ENCODE measurements at places on chromosomes 7 and 10. TPM values are rescaled to one million over a fixed set of nuclear protein-coding genes. Genes with fewer than 3 reads are reported as not detected.

DNA sequence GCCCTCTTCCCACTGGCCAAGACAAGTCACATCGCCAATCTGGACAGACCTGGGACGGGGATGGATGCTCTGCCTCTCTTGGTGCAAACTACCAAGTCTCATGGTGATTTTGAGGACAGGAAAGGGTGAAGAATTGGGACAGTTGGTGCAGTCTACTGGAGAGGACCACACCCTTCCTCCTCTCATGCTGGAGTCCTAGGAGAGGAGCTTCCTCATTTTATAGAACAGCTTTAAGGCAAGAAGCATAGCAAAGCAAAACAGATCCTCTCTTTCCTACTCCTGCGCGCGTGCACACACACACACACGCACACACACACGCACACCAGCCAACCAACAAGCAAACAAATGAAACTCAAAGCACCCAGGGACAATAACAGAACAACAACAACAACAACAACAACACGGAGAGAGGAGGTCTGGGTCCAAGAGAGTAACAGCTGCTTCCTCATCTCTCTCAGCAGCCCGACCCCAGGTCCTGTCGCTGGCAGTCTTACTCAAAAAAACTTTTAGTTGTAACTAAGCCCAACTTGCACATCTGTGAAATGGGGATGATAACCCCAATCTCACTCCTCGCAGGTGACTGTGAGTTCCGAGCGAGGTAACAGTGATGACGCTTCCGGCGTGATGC is 83.4 kb downstream of the TMEM178B start:
- no peaks in the 10 kb centered on the region for H3K4me1 ChIP-seq
- no peak overlapping the region for H3K4me3 ChIP-seq
- no peak for DNase-seq
- H3K27ac ChIP-seq: no peak overlapping the region

GRCh38 chr7:155887174-155887525 is 74.9 kb upstream of the SHH start:
- no peaks in the 10 kb centered on the region for H3K36me3 ChIP-seq
- H3K27me3 ChIP-seq: no peaks in the 10 kb centered on the region
- H3K4me1 ChIP-seq: peaks cover 11% of the 10 kb centered on the region

GRCh38 chr7:15407910-15408309 is 153.9 kb downstream of the AGMO start:
- H3K27ac ChIP-seq: no peak overlapping the region
- no peaks in the 10 kb centered on the region for H3K36me3 ChIP-seq
- no peak for DNase-seq
- no peaks in the 10 kb centered on the region for H3K4me1 ChIP-seq
- H3K4me3 ChIP-seq: no peak overlapping the region

DNA sequence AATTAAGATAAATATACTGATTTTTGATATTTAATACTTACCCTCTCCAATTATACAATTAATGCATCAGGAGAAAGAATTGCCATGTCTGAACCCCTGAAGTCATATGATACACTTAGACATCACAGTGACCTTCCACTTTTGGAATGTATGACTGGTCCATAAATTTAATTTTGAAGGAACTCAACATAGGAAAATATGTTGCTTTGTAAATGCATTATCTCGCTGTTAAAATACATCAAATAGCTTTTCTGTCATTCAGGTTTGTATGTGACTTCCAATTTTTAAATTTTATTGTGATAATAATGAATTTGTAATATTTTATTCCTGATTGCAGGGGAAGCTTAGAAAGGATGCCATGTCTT is 631.9 kb upstream of the ANKRD30A start:
- H3K4me1 ChIP-seq: peaks cover 21% of the 10 kb centered on the region
- H3K27me3 ChIP-seq: no peaks in the 10 kb centered on the region
- H3K36me3 ChIP-seq: no peaks in the 10 kb centered on the region
- no peak overlapping the region for H3K27ac ChIP-seq
- no peak overlapping the region for H3K4me3 ChIP-seq
- peak; percentile 70 for DNase-seq

Gene CLDN4
- polyA plus RNA-seq: 4.4 TPM

DNA sequence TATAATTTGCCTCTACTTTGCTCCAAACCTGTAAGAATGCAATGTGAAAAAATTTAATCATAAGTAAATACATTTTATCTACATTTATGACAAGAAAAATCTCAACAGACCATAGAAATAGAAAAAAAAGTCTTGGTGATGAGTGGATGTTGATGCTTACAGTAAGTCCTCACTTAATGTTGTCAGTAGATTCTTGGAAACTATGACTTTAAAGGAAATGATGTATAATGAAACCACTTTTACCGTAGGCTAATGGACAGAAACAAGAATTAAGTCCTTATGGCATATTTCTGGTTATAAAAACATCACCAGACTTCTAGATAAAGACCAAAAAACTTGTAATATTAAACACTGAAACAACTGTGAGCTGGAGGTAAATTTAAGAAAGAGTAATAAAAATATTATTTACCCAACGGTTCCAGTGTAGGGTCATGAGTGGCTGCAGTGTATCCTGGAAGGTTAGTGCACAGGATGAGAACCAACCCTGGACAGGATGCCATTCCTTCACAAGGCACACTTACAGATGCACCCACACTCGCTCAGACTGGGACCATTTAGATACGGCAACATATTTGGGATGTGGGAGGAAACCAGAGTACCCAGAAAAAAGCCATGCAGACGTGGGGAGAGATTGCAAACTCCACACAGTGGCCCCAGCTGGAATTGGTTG is 76.3 kb downstream of the GLCCI1 start:
- H3K36me3 ChIP-seq: peaks cover 3% of the 10 kb centered on the region
- H3K27ac ChIP-seq: no peak overlapping the region
- H3K27me3 ChIP-seq: no peaks in the 10 kb centered on the region
- no peak overlapping the region for H3K4me3 ChIP-seq
- H3K4me1 ChIP-seq: no peaks in the 10 kb centered on the region

DNA sequence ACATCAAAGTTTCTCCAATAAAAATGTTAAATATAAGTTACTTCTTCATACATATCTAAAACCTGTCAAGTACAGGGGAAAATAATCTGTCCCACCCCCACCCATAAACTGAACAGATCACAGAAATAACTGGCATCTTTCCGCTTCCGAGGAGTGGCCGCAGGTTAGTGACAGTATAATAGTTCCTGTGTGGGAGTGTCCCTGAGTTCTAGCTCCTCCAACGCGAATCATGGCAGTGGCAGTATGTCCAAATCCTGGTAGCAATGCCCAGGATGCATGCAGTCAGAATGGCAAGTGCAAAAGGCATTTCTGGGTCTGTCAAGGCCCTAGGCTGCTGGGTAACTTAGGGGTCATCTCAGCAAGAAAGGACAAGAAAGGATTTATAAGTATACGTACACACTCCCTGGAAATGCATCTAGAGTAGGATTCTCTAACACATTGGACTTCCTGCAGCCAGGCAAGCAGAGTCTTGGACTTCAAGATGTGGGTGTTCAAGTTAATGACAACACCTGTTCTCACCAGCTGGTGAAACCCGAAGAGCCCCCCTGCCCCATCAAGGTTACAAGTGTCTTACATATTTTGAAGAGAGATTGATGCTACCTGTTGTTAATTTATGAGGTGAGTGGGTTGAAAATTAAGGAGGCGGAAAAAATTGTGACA is 94.4 kb upstream of the COL1A2 start:
- no peak overlapping the region for H3K4me3 ChIP-seq
- no peak for DNase-seq
- H3K27ac ChIP-seq: peak overlapping the region; percentile 38
- H3K27me3 ChIP-seq: no peaks in the 10 kb centered on the region
- no peaks in the 10 kb centered on the region for H3K36me3 ChIP-seq

GRCh38 chr7:43560742-43561330 is 22.1 kb upstream of the STK17A start:
- peaks cover 1% of the 10 kb centered on the region for H3K4me1 ChIP-seq
- no peaks in the 10 kb centered on the region for H3K36me3 ChIP-seq
- no peak for DNase-seq

DNA sequence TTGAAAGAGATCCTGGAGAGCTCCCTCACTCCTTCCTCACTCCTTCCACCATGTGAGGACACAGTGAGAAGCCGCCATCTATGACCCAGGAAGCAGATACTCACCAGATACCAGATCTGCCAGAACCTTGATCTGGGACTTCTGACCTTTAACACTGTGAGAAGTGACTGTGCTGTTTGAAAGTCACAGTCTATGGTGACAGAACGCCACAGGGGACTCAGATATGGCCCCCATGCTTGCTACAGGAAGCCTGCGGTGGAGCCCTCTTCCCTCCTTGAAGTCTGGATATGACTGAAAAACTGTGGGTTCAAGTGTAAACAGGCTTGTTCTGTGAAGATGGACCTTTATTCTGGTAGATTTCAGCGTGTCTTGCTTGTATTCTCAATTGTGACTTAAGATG is 297.8 kb downstream of the KLF6 start:
- no peak for DNase-seq
- H3K27ac ChIP-seq: no peak overlapping the region
- H3K4me1 ChIP-seq: peaks cover 11% of the 10 kb centered on the region
- H3K4me3 ChIP-seq: no peak overlapping the region

DNA sequence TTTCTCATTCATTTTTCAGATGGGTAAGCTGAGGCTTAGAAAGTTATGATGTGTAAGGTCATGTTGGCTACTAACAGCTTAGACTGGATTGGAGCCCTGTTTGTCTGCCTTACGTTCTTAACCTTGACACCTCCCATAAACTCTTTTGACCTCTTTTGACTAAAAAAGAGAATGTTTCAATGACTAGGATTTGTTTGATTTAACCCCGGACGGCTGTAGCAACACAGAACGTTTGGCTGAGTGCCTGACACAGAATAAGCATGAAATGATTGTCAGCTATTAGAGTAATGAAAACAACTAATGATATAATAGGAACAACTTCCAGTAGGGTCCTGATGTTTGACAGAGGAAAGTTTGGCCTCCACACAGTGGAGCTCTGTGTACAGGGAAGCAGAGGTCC is 83.3 kb upstream of the PDZD8 start:
- H3K27ac ChIP-seq: no peak overlapping the region
- no peaks in the 10 kb centered on the region for H3K4me1 ChIP-seq
- no peaks in the 10 kb centered on the region for H3K36me3 ChIP-seq
- no peaks in the 10 kb centered on the region for H3K27me3 ChIP-seq

DNA sequence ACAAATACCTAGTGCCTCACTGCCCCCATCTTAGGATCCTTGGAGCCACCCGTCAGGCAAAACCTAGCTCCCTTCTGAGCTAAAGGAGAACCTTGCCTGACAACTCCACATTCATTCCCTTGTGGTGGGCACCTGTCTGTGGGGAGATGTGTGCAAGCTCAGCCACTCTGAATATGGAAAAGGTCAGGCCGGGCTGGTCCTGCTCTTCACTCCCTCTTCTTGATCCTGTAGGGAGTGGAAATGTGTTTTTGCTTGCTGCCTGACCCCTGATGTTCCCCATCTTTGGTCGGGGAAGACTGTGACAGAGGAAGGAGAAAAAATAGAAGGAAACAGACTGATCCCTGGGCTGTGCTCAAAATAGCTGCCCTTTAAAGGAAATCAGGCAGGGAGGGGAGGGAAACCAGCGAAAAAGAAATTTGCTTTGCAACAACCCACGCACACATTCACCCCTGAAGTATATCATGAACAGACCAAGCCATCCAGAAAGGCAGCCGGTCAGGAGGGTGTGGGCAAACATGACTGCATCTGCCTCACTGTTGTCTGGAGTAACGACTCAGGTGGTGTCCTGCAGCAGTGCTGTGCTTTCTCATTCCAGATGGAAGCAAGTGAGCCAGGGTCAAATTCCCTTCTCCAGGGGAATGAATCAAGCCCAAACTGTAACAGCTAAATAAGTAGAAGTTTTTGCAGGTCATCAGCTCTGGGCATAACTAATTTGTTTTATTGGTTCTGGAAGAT is 74.0 kb downstream of the SCRN1 start:
- H3K27ac ChIP-seq: no peak overlapping the region
- DNase-seq: peak; percentile 31
- H3K4me3 ChIP-seq: no peak overlapping the region
- peaks cover 9% of the 10 kb centered on the region for H3K36me3 ChIP-seq
- no peaks in the 10 kb centered on the region for H3K4me1 ChIP-seq
- H3K27me3 ChIP-seq: no peaks in the 10 kb centered on the region

Gene OPALIN
- polyA plus RNA-seq: not detected

Gene ZNF783
- polyA plus RNA-seq: 7.1 TPM

GRCh38 chr7:14687241-14687640 is 215.3 kb downstream of the DGKB start:
- DNase-seq: no peak
- H3K27ac ChIP-seq: no peak overlapping the region
- no peak overlapping the region for H3K4me3 ChIP-seq
- H3K4me1 ChIP-seq: no peaks in the 10 kb centered on the region
- H3K36me3 ChIP-seq: no peaks in the 10 kb centered on the region
